ENCODE measurements at places on chromosomes 16 and 17.
A peak's percentile ranks its signal among the peaks of the same experiment; 100 is the strongest.

DNA sequence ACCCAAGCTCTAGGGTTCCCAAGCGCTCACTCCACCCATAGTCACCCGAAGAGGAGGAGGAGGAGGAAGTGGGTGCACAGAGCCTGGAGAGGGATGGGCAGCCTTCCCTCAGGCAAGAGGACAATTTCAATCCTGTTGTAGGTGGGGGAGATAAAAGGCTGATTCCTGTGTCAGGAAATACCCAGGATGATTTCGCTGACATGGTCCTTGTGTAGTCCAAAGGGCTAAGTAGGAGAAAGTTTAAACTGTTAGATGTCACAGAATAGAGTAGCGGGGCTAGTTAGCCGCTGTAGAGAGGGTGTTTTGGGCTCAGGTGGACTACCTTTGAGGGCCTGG, 1.3 kb upstream of the EXOC7 start:
- DNase-seq, result no peak

DNA sequence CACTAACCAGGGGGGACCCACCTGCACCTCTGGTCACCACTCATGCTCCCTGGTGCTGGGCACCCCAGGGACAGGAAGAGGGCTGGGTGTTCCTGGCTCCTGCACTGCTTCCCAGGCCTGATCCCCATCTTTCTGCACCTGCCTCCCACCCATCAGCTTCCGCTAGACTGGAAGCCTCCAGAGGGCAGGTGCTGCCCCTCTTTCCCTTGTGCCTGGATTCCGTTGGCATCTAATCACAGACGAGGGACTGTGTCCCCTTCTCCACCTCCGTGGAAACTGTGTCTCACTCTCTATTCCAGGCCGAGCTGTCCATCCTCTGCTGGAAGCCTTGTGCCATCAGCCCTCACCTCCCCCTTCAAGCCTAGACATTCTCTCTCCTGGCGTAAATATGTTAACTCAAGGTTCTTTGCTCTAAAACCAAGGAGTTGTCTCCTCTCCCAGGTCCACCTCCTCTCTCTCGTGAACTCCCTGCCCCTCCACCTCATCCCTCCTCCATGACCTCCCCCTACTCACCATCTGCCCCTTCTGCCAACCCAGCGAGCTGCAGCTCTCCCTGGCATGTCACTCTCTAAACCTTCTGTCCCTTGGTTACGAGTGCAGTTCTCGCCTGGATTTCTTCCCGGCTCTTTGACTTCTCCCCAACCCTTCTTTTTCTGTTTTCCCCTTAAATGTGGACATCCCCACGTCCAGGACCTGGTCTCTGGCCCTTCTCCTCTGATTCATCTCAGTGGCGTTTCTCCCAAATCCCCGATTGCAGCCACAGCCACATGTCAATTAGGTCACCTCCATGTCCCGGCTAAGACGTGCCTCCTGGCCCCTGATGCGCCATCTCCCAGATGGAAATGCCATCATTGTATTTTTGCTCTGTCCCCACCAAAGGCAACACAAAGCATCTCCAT, 107.7 kb downstream of the SEC14L1 start:
- no peak for DNase-seq

GRCh38 chr16:51150165-51150887, 744 bp downstream of the SALL1 start:
- DNase-seq, result no peak

DNA sequence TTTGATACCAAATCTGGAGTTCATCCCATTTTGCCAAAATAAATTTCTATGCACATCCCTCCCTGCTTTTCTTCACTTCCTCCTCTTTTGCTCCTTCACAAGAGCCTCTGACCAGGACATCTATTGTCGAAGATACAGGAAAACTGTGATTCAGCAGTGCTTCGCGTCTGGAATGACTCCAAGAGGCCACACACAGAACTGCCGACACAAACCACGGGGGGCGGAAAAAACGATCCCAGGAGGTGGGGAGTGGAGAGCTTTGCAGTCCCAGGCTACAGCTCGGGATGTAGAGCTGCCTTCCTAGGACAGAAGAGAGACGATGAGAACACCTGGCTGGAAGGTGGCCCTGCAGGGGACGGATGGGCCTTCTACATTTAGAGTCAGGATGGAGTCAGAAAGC, 102.8 kb downstream of the XYLT1 start:
- no peak for DNase-seq

GRCh38 chr17:64084086-64084939, 45.6 kb downstream of the ERN1 start:
- no peak for DNase-seq

DNA sequence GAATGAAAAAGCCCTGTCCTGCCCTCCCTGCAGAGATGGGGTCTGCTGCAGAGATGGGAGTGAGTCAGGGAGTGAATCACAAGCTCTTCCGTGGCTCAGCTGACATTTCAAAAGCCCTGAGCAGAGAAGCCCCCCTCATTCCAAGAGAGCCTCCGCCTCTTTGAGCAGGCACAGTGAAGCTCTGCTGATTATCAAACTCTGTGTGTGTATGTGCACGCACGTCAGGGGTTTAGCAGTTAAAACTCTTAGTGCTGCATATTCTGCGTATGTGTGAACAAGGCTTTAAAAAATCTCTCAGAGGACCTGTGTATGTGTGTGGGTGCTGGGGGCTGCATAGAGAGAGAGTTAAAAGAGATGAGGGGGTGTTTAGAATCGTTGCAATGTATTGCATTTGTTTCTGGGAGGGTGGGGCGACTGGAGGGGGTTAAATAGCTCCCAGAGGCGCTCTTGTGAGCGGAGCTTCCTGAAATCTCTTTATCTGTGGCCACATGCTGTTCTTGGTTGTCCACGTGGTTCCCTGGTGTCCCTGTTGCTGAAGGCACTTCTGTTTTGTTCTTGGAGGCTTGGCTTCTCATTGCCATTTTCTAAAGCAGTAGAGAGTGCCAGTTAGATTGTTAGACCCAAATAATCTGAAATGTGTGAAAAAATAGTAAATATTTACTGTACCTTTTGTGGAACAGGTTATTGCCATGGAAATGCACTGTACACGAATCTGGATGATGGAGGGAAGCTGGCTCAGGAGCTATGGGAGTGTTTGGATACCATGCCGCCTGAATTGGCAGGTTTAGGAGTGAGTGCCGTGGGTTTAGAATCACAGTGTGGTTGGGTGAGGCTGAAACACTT, 116.6 kb downstream of the PRKCB start:
- no peak for DNase-seq

- DNase-seq, result no peak
Measured at GRCh38 chr16:85025781-85026653, 1.6 kb upstream of the KIAA0513 start.

DNA sequence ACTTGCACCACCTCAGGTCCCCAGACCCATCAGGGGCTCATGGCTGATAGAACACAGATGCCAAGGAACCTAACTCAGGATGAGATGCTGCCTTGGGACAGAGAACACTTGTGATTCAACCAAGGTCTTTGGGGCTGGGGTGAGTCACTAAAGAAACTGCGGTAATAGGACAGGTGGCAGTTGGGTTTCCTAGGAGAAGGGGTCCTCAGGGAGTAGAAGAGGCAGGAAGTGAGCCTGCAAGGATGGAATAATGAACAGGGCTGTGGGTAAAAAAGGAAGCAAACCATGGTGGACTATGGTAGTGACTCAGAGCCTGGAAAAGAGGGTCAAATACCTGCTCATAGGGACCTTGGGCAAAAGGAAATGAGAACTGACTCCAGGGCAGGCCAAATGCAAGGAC, 6.5 kb upstream of the PNPO start:
- no peak for DNase-seq

- no peak for DNase-seq
Measured at GRCh38 chr16:82995286-82995923, 368.6 kb downstream of the CDH13 start.

GRCh38 chr17:10729334-10730193, at the start of gene TMEM220:
TMEM220 (minus strand) TSS chr17:10730023; CDS start chr17:10729851, 172 bp downstream.
- peak; percentile 75 for DNase-seq

- DNase-seq, result no peak
Measured at GRCh38 chr16:57017251-57017650, 27.9 kb downstream of the NLRC5 start.

DNA sequence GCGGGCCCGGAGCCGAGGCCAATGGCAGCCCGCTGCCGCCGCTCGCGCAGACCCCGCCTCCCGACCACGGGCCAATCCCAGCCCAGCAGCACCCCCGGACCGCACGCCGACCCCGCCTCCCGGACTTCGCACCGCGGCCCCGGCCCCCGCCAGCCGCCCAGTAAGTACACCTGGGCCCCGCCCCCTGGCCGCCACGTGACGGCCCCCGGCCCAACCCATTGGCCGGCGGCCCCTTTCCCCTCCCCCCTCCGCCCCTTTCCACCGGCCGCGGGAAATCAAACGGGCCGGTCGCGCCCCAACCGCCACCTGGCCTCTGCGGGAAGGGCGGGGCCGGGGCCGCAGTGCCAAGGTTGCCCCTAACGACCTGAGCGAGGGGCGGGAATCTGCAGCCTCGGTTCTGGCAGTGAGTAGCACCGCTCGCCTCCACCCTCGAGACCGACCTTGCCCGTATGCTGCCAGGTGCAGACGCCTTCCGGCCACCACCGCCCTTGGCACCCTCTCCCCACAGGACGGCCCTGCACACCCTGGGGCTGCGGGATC, at the start of gene YBX2:
Gene YBX2 (minus strand): TSS at position 26 of the 540 bp plus-strand sequence. CDS start 139 bp downstream, outside the sequence.
- DNase-seq, result peak; percentile 85

GRCh38 chr16:87636050-87636684, 33.9 kb downstream of the JPH3 start:
- DNase-seq, result peak; percentile 55

DNA sequence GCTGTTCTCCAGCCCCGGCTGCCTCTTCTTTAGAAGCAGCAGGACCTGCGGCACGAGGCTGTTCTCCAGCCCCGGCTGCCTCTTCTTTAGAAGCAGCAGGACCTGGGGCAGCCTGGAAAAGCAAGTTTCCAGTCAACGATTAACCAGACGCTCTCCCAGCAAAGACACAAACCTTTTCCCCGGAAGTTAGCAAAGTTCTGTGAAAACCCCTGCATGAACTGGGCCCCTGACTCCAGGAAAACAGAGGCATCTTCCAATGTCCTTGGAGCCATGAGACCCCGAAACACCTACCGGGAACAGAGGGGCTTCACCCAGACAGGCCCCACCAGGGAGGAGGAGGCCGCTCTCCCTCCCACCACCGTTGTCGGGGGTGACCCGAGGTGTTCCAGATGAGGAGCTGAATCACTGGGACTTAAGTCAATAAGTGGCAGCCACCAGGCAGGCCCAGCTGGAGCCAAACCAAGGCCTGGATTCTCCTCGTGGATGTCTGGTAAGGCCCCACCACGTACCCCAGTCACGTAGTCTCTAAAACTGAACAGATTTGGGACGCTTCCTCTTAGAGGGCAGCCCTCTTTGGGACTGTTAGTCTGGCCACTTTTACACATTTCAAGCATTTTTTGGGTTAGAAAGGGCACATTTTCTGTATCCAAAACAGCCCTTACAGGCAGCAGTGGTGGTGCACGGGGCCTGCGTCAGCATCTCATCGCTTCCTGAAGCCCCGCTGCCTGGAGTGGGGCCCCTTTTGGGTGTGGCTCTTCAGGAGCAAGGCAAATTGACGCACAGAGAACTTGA, at the start of gene RPH3AL:
Gene RPH3AL (minus strand): TSS at position 387 of the 792 bp plus-strand sequence. CDS start 25,264 bp downstream, outside the sequence.
- no peak for DNase-seq

GRCh38 chr17:7644775-7645174, 6.0 kb upstream of the ATP1B2 start:
- DNase-seq, result no peak

DNA sequence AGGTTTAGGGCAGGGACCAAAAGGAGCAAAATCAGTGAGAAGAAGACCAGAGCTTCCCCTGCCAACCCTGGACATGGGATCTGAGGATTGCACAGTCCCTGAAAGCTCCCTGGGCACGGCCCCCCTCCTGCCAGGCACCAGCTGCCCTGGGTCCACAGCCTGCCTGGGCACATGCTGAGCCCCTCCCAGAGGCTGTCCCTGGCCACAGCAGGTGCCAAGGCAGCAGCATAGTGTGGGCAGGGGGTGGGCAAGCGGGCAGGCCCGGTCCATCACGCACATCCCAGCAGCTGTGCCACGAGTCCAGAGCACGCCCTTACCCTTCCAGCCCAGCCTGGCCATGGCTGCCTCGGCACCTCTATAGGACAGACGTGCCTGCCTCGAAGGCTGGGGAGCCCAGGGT, 12.7 kb downstream of the SCN4A start:
- no peak for DNase-seq

DNA sequence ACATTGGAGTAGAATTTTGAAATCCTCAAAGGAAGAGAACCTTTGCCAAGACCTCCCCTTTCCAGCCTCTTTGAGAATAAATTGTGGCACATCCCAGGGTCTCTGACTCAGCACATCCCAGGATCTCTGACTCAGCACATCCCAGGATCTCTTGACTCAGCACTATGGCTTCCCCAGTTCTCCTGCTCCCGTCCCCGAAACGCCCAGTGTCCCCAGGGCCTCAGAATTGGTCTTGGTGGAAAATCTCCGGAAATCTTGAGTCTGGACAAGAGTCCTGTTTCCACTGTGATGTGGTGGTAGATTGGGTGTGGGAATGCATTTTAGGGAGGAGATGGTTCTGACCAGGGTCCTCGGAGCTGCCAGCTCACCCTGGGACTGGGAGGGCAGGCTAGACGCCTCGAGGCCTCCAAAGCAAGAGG, 19.2 kb downstream of the PLXDC1 start:
- DNase-seq, result no peak

DNA sequence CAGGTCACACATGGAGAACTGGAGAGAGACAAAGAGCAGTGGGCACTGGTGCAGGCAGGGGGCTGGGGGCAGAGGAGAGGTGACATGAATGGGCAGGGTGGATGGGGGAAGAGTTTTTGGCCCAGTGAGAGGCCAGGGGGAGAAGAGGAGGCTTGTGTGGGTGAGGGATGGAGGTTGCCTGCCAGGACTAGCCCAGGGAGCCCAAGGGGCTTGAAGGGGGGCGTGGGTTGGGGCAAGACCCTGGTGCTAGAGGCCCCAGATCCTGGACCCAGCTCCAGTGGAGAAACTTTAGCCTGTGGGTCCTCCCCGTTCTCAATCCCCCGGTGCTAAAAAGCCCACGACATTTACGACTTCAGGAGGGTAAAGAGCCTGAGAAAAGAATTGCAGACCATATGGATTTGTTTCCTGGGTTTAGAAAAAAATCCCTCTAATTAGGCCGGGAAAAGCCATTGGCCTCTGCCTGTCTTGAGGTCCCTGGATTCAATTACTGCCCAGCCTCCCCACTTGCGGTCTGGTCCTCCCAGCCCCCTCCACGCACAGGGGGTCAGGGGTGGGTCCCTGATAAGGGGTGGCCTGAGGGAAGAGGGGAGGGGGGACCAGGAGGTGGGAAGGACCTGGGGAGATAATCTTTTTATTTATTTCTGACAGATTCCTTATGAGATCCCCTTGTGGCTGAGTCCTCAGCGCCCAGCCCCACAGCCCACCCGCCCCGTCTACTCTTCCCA, 33.0 kb downstream of the NGFR start:
- DNase-seq, result no peak

DNA sequence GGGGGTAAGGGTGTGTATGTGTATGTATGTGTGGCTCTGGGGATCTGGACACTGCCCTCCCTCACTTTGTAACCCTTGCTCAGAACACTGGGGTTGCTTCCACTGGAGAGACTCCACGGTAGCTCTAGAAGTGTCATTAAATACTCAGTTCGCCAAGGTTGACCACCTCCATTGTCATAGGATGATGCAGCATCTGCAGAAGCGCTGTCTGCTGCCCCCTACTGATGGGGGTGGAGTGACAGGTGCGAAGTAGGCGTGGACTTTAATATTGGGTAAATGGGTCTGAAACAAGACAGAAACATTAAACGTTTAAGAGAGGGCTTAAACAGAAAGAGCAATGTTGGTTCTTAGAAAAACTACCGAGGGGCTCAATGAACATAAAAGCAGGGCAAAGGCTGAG, 35.5 kb upstream of the STAC2 start:
- DNase-seq, result no peak
